Activated CD4-positive, alpha-beta T cell treated with anti-CD3 and anti-CD28 coated beads, Interleukin-2, amount 50 U/mL, for 48 hours (primary cell): ENCODE measurements at places on chromosomes 6 and 20.

DNA sequence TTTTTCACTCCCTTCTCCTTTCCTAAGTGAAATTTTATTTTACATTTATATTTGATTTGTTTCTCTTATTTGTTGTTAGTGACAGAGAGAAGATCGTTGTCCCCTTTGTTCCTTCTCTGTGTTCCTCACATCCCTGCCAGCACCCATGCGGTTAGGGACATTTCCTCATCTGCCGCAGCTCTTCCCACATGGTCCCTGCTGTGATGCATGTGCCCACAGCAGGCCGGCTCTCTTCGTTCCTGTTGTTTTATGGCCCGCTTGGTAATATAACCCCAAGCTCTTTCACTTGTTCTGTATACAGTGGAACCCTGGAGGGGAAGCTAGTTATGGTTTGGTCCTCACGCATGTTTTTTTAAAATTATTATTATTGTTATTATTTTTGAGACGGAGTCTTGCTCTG is 23.6 kb downstream of the DTD1 start:
- no peak for DNase-seq

- no peak for DNase-seq
These were observed 34.8 kb upstream of the FILIP1 start for GRCh38 chr6:75528423-75528822.

DNA sequence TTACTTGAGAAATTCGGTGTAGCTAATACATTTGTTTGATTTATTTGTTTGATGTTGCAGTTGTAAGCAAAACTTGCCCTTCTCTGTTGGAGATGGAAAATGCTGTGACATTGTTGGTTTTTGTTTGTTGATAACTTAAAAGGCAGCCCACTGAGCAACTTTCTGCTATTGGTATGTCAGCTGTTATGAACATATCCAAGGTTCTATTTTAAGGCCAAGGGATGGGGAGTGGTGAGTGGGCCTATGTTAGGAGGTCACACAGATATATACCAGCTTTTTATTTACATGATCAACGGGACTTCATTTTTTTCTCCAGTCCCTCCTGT is 5.7 kb downstream of the QKI start:
- DNase-seq, result no peak

DNA sequence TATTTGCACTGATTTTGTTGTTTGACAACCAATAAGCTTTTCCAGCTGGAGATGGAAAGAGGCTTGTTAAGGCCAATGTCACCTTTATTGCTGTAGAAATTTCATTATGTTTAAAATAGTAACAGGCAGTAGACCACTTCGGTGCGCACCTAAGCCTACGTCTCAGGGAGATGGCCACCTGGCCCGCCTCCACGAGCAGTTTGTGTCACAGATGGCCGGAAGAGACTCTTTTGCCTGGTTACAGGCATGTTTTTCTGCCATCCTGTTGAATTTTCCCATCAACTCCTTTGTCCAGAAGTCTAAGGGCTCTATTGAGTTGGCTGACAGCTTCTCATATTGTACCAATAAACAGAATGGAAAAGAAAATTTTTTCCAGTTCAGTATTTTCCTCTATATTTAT is 51.0 kb downstream of the SLC9A8 start:
- DNase-seq, result no peak

GRCh38 chr20:24027229-24027628 is 38.6 kb upstream of the GGTLC1 start:
- peak; percentile 75 for DNase-seq

- DNase-seq, result peak; percentile 69
These were observed 18.4 kb downstream of the LAMA4 start for GRCh38 chr6:112235956-112236355.

DNA sequence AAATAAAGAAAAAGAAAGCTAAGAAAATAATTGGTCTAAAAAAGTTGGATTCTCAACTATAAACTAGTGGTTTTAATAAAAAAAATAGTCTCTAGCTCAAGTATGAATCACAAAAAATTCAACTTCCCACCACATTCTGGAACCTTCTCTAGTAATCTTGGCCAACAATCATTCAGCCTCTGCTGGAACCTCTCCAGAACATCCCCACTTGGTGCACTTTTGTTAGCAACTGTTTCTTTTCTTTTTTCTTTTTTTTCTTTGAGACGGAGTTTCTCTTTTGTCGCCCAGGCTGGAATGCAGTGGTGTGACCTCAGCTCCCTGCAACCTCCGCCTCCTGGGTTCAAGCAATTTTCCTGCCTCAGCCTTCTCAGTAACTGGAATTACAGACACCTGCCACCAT is 35.7 kb downstream of the TXLNB start:
- DNase-seq, result no peak

DNA sequence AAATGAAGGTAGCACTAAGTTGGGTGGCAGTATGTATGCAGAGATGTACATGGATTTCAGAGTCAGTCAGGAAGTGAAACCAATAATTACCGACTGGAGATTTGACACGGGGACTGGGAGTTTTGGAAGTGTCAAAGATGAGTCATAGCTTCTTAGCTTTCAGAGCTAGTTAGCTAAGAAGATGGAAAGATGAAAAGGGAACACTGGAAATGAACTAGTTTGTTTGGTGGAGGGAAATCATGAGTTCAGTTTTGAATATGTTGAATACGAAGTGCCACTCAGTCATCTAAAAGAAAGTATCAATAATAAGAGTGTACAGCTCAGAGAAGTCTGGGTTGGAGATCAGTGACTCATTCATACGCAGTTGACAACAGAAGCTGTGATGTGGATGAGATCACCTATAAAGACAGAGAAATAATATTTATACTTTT is 7.5 kb downstream of the ESF1 start:
- no peak for DNase-seq

- no peak for DNase-seq
These were observed 401 bp downstream of the CYP39A1 start for GRCh38 chr6:46652232-46652602.

- no peak for DNase-seq
These were observed 15.0 kb upstream of the TFAP2A start for GRCh38 chr6:10429638-10430427.

- DNase-seq, result no peak
These were observed 1.7 kb upstream of the DST start for GRCh38 chr6:56644366-56644765.

DNA sequence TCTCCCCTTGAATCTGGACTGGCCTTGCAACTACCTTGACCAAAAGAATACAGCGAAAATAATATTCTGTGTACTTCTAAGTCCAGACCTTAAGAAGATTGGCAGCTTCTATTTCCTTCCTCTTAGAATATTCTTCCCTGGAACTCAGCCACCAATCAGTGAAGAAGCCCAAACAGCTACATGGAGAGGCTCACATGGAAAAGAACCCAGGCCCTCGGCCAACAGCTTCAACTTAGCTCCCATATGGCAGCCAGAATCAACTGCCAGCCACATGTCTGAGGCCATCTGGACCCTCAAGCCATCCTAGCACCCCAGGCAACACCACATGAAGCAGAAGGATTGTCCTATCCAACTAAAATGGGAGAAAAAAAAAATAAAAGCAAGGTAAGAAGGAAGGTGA is 178.8 kb downstream of the IBTK start:
- DNase-seq, result no peak

- no peak for DNase-seq
These were observed 4.4 kb downstream of the ENPP4 start for GRCh38 chr6:46134216-46134615.

DNA sequence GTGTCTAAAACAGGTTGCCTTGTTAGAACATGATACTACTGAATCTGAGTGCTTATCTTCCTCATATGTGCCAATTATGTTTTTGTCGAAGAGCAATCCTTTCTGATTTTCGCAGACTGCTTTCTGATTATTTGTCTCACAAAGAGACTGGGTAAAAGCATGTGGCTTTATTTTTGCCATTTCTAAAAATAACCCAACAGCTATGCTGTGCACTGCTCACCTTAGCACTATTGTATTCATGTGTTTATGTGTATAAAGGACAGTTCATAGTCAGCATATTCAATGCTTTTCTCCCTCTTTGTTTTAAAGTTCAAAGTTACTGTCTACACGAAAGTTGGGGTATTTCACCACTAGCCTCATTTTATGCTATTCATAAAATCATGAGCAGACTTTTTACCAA is 127.0 kb downstream of the SGK1 start:
- DNase-seq, result no peak

DNA sequence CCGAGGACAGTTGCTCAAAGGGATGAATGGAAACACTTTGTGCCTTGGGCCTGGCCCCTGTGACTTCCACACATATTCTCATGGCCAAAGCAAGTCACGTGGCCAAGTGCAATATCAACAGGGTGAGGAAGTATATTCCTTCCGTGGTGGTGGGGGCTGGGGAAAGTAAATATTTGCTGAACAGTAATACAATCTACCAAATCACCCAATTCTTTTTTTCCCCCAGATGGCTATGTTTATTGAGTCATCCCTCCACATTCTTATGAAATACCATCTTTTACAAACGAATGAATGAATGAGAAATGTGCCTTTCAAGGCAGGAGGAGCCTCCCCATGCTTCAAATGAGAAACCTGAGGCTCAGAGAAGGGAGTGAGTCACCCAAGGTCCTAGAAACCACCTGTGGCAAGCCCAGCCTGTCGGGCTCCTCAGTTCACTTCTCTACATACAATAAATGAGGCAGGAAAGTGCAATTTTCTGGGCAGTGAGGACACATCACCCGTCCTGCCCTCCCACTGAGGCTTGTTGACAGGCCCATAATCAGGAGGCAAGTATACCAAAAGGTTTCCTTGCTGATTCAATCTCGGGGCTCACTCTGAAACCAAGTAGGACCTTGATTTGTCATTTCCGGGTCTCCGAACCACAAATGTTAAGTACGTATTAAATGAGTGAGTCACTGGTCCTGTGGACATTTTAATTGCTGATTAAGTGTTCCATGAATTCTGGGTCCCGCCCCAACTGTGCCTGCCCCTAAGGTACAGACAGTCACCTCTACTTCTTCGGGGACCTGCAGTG is 25.3 kb upstream of the TOP1 start:
- DNase-seq, result peak; percentile 73

GRCh38 chr6:45677381-45678284 is 299.9 kb upstream of the SUPT3H start:
- peak; percentile 53 for DNase-seq

- DNase-seq, result no peak
These were observed 70.5 kb downstream of the FAM217A start for GRCh38 chr6:4008324-4009047.

DNA sequence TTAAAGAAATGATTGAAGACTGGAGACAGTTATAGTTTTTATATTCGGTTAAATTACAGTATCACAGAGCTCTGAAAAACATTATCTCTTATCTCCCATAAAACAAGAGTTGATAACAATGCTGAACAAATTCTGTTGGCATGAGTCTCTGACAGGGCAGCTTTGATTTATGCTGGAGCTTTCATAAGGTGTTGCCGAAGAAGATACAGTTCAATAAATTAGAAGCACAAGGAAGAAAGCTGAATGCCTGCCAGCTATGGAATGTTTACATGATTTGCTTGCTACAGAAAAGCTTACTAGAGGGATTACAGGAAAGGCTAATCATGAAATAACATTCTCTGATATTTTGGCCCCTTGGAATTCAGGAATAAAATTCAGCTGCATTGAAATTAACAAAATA is 431.9 kb upstream of the GJE1 start:
- no peak for DNase-seq

DNA sequence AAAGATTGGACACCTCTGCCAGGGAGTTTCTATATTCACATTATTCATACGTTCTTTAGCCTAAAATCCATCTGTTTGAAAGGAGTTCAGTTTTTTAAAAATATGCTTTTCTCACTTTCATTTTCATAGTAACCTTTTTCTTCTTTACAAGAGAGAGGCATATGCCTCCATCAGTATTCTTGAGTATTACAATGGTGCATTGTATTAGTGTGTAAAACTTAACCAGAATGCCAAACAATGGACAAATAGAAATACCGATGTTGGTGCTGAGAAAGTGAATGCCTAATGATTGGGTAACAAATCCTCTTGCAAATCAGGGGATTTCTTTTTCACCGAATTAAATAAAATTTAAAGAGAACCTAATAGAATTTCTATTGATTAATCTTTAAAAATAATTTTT is 163.2 kb upstream of the LAMA2 start:
- DNase-seq, result no peak

DNA sequence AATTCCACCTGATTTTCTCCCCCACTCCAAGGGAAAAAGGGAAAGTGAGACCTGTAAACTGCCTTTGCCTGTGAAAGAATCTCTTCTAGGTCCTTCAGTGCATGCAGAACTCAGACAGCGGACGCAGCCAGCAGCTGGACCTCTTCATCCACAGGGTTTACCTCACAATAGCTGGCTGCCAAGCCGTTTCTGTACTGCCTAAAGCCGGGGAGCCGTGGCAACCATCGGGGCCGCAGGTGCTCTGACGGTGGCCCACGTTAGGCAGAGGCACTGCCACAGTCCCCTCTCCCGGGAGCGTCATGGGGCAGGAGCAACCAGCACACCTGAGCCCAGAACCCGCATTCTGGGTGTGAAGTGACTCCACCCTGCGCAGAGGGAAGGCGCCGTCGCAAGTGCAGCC is 206.1 kb downstream of the TTLL2 start:
- no peak for DNase-seq

DNA sequence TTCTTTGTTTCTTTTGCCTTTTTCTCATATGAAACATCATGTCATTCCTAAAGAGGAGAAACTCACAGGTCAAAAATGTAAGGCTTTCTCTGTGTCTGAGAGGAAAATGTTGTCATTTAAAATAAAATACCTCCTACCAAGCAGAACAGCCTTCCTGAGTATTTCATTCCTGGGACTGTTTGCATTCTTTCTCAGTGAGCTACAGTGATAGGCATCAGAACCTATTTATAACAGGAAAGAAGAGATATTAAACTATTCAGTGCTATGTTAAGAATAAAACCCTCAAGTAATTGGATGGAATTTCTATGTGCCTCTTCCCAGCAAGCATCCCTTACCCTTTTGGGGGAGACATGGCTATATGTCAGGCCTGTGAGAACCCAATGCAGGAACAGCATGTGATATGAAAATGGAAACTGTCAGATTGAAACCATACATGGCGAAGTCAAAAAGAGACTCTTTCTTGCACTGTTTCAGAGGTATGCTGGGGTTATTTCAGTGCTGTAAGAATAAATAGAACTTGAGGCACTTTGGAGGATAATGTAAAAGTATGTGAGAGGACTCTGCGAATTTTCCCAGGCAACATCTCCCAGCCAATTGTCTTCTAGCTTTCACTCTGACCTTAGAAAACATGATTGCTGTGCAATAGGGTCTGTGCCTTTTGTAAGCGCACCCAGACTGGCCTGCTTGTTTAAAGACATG is 133.8 kb upstream of the CCN2 start:
- no peak for DNase-seq

GRCh38 chr6:46221222-46221793 is 50.5 kb upstream of the ENPP5 start:
- no peak for DNase-seq

DNA sequence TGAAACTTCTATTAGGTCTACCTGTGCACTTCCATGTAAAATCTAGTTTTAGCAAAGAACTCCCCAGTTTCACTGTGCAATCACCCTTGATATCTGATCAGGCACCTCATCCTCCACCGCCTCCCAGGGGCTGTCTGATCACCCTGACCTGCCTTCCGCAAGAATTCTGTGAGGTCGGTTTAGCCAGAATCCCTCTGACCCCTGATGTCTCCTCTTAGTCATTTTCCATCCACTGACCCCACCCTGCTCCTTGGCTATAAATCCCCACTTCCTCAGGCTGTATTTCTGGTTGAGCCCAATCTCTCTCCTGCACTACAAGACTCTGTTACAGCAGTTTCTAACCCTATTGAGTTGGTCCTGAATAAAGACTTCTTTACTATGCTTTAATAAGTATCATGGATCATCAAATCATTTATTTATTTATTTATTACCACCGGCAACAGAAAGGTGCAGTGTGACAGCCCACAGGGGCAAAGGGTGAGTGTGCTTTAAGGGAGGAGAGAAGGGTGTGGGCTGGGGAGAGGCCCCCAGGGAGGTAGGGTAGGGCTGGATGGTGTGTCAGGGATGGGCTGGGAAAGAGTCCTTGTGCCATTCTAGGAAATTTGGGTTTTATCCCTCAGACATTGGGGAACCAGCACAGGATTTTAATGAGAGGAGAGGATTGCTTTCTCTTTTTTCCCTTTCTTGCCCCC is 11.2 kb upstream of the SERPINB6 start:
- DNase-seq, result no peak
